ENCODE measurements at places on chromosomes 2 and 18.

- DNase-seq = no peak
These were observed 10.7 kb upstream of the TWSG1 start for GRCh38 chr18:9323750-9324445.

DNA sequence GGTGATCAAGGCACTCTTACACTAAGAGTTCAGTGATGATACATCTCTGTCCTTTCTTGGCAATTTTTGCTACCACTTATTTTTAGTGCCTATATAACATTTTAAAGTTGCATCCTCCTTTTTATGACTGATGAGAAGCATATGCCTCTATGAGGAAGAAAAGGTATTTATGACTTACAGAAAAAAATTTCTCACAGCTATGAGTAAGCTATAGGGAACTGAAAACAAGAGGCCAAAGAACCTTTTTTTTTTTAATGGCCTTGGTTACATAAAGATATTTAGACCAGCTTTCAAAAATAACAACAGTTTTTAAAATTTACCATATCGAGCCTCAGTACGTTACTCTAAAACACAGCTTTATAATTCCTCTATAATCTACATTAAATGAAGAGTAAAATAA, 21.3 kb downstream of the MBD5 start:
- DNase-seq = no peak

DNA sequence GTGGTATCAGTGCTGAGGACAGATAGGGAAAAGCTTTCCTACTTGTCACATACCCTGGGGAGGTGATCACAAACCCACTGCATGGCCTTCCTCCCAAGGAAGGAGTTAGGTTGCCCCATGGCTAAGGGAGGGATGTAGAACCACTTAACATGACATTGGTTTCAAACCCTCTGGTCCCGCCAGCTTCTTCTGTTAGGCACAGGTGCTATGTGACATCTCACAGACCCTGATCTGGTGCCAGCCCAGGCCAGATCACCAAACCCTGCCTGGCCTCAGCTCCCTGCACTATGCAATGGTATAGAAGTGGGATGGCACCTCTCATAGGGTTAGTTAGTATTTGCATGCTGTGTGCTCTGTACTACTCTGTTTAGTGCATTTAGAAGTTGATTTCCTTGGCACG, 58.0 kb downstream of the TCF7L1 start:
- no peak for DNase-seq

DNA sequence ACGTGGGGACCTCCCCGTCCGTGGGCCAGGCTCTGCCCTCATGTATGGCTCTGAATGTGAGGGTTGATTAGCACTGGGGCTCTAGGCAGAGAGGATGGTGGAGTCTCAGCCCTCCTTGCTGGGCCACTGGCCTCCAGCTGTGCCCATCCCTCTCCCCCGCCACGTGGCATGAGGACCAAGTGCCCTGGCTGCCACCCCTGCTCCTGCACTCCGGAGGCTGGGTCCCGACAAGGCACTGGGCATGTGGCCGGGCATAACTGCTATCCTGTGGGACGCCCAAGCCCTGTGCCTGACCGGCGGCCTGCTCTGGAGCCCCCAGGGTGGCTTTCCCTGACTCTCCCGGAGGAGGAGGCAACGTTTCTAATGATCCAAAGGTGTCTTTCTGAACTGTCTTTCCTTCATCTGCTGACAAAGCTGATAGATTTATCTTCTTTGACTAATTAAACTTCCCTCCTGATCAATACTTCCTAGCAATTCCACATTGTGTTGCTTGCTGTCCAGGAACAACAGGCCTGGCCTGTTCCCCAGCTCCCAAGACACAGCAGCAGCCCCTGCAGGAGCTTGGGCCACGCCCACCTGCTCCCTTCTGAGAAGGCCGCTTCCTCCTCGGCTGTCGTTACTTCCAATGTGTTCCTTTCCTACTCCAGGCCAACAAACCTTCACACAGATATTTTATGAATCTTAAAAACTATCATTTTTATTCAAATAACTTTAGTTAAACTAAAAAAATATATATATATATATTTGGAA, 132.0 kb downstream of the SNTG2 start:
- no peak for DNase-seq

GRCh38 chr18:11237484-11237883, 88.1 kb upstream of the PIEZO2 start:
- DNase-seq = no peak

DNA sequence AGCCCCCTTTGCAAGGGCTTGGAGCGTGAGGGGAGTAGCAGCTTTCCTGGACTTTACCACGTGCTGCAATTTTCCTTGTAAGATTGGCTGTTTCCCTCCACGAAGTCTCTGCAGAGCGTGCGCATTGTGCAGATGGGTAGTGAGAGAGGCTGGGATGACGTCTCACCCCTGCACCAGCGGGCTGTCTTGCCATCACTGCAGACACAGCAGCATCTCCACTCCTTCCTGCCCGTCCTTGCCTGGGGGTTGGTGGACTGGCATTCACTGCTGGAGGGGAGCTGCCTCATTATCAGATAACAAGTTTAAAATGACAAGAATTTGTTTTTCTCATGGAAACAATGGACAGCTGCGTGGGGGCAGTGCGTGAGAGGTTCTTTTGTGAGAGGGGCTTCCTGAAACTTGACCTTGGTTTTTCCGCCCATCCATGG, 45.3 kb upstream of the HS6ST1 start:
- no peak for DNase-seq

DNA sequence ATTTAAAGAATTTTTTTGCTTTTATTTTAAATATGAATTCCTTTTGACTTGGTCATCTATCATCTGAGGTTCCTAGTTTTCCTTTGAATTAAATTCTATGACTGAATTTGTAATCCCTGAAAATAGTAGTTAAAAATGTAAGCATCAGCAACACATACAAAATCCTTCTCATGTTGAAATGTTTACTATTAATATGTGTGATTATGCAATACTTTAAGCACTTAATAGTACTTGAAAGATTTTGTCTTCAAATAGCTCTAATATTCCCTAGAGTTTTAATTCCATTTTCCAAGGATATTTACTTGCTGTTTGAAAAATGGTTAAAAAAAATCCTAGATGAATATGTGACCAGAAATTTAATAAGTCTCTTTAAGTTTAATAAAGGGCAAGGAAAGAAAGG, 26.6 kb upstream of the SPATS2L start:
- no peak for DNase-seq

DNA sequence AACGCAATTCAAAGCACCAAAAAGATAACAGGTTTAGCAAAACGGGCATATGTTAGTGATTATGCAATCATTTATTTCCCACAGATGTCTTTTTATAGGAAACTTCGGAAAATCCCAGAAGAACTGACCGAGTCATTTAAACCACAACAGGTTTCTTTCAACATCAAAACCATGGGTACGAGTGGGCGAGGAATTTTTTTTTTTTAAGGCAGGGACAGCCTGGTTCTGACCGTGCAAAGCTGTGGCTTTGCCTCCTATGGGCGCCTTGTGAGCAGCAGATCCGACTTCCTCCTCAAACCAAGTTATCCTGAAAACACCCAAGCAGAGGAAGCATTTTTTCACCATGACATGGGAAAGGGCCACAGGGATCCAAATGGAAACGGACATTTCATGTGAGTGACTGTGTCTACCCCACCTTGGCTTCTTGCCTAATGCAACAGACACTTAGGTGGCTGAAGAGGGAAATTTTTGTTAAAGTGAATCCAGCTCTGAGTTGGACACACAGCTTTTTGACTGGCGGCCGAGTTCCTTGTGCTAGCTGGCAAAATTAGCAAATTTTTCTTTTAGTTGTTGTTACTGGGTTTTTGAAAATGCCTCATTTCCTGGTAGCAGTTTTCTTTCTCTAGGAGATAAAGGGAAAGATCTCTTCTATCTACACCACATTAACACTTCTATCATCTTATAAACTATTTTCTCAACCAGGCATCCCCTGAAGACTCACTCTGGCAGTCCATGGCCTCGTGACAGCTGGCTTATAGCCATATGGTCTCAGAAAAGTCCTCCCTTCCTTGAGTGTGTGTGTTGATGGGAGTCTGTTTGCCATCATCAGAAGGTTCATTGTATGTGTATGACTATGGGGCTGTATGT, 487.4 kb upstream of the ZEB2 start:
- DNase-seq = no peak

GRCh38 chr2:190999949-191000665, 13.9 kb downstream of the STAT1 start:
- DNase-seq = no peak

GRCh38 chr18:35746826-35747339, 165.3 kb downstream of the GALNT1 start:
- DNase-seq = no peak

DNA sequence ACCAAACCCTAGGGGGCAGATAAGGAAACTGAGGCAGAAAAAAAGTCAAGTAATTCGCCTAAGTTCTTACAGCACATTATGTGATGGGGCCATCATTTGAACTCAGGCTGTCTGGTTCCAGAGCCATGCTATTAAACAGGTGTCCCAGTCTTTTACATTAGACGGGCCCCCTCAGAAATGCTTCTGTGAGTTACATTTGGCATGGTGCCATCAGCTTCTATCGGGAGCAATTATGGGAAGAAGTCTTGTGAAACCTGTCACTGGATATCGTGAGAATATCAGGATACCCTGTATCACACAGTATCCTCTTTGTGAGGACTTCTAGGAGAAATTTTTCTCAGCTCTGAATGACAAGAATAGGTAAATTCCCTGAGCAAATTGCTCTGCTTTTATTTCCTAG, 143.7 kb upstream of the NOSTRIN start:
- no peak for DNase-seq

GRCh38 chr2:31226266-31226665, 7.7 kb upstream of the EHD3 start:
- DNase-seq = no peak

GRCh38 chr18:24695168-24695567, 234.7 kb downstream of the HRH4 start:
- DNase-seq = no peak

GRCh38 chr2:191462370-191462769, 215.6 kb upstream of the NABP1 start:
- DNase-seq = no peak

DNA sequence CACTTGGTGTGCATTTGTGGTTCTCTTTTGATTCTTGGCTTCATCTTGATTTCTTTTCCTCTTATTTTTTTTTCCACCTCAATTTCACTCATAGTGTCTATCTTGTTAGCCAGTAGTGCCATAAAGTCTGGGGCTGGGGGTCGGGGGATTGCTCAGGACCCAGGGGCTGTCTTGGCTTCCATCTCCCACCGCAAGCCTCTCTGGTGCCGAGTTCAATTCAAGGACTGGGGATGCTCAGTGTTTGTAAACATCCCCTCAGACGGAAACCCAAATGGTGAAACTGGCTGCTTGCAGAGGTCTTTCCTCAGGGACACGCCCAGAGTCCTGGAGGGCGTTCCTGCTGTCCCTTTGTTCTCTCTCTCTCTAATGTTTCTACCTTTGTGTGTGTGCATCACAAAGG, 173.3 kb downstream of the TWIST2 start:
- DNase-seq = no peak

- DNase-seq = no peak
These were observed 170.6 kb downstream of the FIGN start for GRCh38 chr2:163565192-163565591.

GRCh38 chr2:26610504-26611335, 30.4 kb downstream of the CIB4 start:
- no peak for DNase-seq

GRCh38 chr18:31407649-31408048, 31.1 kb downstream of the DSG4 start:
- DNase-seq = no peak

DNA sequence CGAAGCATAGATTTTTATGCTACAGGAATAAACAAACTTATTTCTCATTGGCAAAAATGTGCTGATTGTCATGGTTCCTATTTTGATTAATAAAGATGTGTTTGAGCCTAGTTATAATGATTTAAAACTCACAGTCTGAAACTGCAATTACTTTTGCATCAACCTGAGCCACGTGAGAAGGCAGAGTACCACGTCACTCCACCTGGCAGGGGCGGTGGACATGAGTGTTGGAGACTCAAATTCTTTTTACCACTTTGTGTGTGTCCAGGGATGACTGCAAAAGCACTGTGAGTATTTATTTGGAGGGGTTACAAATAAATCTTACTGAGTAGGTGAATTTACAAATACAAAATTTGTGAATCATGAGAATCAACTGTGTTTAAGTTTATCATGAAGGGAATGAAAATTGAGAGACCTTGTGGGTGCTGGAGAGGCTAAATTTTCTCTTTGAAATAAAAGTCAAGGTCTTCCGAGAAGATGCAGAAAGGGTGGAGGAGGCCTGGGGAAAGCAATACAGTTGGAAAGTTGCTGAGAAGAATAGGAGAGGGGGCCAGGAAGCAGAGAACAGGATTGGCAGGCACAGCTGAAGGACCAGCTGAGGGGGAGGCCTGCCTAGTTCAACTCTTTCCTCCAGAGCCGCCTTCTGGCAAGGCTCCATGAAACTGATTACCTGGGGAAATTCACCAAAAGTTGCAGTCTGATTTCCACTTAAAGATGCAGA, 316.4 kb downstream of the MYCN start:
- DNase-seq = no peak

GRCh38 chr2:148538375-148538774, 106.2 kb upstream of the EPC2 start:
- DNase-seq = no peak

GRCh38 chr2:38654528-38655381, 11.2 kb upstream of the GALM start:
- no peak for DNase-seq
